NCI-H2171 (cell line): ENCODE measurements at places on chromosomes 5 and 9.

GRCh38 chr5:9157020-9157419 is 388.9 kb downstream of the SEMA5A start:
- DNase-seq: no peak

GRCh38 chr9:124663046-124663961 is 107.8 kb downstream of the NR6A1 start:
- no peak for DNase-seq

DNA sequence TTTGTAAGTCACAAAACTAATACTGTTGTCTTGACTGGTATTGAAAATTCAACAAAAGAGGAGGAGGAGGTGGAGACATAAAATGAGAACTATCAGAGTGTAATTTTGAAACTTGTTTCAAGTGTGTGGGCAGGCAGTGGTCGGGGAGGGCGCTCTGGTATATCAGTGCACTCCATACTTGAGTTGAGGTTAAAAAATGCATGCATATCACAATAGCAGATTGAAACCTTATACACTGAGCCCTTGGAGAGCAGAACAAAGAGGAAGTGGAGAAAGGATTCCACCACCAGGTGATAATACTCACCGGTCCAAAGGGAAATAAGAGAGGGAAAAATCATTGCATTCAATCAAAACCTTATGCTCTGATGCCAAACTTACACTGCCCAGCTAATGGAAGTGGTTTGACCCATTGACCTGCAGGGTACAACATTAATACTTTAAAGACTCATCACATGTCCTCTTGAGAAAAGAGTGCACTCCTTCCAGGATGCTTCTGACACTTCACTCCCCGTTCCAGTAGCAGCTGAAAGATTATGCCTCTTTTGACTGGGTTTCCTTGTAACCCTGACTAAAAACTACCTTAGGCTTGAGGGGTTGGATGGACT is 79.5 kb upstream of the FAM169A start:
- no peak for DNase-seq

- no peak for DNase-seq
Observed at GRCh38 chr9:33510262-33511183, 13.5 kb upstream of the ANKRD18B start.

- DNase-seq: no peak
Observed at GRCh38 chr9:99180199-99180598, 41.5 kb downstream of the ALG2 start.

GRCh38 chr5:143653256-143653655 is 158.7 kb upstream of the HMHB1 start:
- DNase-seq: no peak

GRCh38 chr5:36374266-36374862 is 72.7 kb upstream of the RANBP3L start:
- no peak for DNase-seq

DNA sequence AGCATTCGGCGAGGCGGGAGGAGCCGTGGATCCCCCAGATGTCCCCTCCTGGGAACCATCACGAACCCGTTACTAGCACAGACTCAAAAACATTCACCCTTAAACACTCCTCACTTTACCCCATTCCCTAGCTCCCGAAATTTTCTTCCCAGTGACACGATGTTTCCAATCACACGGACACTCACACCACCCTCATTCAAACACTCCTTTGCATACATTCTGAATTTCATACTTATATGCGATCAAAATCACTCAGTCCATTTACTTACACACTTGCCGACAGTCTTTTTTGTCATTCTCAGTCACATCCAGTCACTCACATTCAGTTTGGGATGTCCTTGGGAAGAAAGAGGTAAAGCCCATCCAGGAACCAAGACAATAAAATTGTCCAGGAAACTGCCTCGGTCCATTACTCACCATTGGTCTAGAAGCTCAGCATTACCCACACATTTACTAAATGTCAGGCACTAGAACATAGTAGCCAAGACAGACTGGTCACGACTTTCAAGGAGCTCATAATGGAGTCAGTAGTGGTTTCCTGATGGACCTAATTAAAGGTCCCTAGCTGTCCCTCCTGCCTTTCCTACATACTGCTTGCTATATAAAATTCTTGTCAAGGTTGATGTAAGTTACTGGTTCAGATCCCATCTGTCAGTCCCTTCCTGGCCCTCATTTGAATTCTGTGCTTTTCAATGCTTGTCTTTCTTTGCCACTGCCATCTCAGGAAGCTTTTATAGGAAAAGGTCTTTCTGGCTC is 574 bp downstream of the SLC35A4 start:
- no peak for DNase-seq

- DNase-seq: no peak
Observed at GRCh38 chr9:38001430-38001829, 67.6 kb downstream of the SHB start.

- no peak for DNase-seq
Observed at GRCh38 chr9:133768859-133769510, 30.8 kb upstream of the SARDH start.

- DNase-seq: no peak
Observed at GRCh38 chr5:174504266-174504726, 220.1 kb upstream of the MSX2 start.

DNA sequence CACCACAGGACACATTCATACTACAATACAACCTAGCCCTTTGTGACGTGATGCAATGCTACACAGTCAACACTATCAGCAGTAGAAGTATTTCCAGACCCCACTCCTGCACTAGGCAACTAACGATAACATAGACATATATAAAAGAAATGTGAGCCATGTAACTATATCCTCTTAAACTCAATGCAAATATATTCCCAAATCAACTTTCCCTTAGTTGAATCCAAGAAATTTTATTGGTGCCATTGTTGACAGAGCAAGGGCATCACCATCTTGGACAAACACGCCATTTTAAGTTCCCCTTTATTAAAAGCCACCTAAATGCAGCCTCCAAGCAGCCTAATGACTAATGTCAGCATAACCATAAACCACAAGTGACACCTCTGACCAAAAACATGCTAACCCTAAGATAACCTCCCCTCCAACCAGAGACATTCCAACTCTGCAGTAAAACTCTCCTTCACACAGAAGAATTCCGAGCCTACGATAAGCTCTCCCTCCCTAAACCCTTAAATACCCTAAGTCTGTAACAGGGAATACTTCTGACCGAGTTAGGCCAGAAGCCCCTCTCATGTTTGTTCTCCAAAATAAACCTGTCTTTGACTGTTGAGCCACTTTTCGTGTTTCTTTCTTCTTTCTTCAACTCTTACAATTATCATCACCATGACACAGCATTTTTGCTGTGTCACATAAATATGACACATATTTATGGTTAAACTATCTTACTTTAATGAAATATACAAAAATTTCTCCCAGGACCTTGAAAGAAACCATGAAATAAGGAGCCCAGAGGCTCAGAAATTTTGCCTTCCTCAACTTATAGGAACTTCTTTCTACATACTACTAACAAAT is 1497.8 kb downstream of the EFNA5 start:
- no peak for DNase-seq

- DNase-seq: no peak
Observed at GRCh38 chr5:72760259-72760658, 56.2 kb upstream of the TNPO1 start.

DNA sequence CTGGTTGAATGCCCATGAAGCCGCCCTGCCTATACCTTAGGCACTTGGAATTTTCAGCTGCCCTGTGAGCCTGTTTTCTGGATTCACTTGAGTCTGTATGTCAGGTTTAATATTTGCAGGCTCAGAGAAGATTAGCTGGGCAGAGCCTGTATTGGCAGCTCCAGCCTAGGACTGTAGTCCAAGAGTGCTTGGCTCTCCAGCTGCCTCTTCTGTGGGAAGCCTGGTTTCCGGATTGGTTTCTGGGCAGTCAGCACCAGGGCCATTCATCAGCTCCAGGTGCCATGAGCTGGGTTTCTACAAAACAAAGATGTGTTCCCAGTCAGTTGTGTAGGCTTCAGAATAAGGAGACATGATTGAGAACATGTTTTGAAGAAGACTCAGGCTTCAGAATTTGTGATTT is 90.1 kb downstream of the ARHGAP26 start:
- no peak for DNase-seq

- no peak for DNase-seq
Observed at GRCh38 chr5:91079037-91079436, 304.1 kb downstream of the ARRDC3 start.

GRCh38 chr9:696332-697323 is 144.9 kb upstream of the DMRT1 start:
- no peak for DNase-seq

GRCh38 chr5:96381526-96381925 is 51.5 kb downstream of the PCSK1 start:
- peak; percentile 13 for DNase-seq

DNA sequence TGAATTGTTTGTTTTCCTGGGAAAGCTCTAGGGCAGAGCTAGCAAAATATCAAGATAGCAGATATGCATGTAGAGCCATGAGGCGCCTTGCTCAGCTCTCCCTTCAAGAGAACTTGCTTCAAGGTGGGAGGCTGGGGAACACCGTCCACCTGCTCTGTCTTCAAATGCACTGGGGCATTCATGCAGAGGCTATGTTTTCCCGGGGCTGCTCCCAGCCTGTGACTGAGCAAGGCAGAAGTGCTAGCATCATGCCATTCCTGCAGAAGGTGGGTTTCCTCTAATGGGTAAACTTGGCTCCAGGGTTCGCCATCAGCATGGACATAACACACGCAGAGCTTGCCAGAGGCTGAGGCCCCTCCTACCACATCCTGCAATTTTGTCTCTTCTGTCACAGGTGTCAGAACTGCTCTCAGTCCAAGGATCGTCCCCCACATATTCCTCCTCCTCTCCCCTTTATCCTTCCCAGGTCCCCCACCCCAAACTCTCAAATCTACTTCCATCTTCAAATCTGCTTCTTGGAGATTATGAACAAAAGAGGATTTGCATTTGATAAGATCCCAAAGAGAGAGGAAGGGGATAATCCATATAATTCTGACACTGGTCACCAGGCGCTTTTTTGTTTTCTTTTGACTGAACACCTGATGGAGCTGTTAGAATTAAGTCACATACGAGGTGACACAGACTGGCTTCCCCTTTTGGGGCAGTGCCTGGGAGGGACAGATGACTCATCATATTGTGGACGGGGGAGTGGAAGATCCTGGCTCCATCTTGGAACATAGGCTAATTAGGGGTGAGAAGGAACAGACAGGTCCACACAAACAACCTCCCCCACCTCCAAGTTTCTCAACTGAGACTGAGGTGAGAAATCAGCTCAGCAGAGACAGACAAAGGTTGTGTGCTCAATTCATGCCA is 85.0 kb upstream of the TAF11L2 start:
- no peak for DNase-seq

- no peak for DNase-seq
Observed at GRCh38 chr5:157860898-157861890, 2.2 kb upstream of the CLINT1 start.

- no peak for DNase-seq
Observed at GRCh38 chr5:145787001-145787400, 48.1 kb downstream of the PRELID2 start.

GRCh38 chr9:82938426-82939218 is 124.3 kb downstream of the RASEF start:
- DNase-seq: no peak

DNA sequence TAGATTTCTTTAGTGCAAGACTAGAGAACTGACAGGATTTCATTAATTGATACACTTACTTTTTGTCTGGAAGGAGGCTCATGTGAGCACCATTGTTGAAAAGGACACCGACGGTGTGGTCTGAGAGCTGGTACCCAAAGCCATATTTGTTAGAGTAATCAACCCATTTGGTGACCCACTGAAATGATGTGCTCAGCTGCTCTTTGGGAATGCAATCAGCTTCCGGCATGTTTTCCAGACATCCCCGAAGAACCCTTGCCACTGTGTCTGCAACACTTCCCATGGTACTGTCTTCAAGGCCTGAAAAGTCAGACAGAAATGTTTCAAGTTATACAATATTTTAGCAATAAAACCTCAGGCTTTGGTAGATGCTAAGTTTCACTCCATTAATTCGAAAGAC is 4.4 kb downstream of the PLK2 start:
- DNase-seq: no peak

DNA sequence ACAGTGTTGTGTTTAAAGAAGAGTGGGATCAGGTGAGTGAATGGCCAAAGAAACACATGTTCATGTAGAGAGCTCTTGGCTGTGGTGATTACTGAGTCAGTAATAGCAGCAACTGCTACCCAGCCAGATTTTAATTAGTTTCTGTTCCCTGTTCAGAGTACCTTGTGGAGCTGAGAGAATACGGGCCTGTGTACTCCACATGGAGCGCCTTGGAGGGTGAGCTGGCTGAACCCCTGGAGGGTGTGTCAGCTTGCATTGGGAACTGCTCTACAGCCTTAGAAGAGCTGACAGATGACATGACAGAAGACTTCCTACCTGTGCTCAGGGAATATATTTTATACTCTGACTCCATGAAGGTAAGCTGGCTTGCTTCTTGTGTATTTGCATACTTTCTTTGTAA is 52.3 kb downstream of the SLC46A2 start:
- no peak for DNase-seq

GRCh38 chr5:41843456-41844370 is 26.5 kb downstream of the OXCT1 start:
- DNase-seq: peak; percentile 63

- no peak for DNase-seq
Observed at GRCh38 chr5:173883347-173883924, 4.7 kb upstream of the CPEB4 start.

DNA sequence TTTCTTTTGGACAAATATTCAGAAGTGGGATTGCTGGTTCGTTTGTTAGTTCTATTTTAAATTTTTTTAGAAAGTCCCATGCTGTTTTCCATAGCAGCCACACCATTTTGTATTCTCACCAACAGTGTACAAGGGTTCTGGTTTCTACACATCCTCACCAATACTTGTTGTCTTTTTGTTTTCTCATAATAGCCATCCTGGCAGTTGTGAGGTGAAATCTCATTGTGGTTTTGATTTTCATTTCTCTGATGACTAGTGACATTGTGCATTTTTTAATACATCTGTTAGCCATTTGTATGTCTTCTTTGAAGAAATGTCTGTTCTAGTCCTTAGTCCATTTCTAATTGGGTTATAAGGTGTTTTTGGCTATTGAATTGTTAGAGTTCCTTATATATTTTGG is 214.3 kb downstream of the ARRDC3 start:
- no peak for DNase-seq

- no peak for DNase-seq
Observed at GRCh38 chr5:93930098-93930497, 188.7 kb upstream of the POU5F2 start.

DNA sequence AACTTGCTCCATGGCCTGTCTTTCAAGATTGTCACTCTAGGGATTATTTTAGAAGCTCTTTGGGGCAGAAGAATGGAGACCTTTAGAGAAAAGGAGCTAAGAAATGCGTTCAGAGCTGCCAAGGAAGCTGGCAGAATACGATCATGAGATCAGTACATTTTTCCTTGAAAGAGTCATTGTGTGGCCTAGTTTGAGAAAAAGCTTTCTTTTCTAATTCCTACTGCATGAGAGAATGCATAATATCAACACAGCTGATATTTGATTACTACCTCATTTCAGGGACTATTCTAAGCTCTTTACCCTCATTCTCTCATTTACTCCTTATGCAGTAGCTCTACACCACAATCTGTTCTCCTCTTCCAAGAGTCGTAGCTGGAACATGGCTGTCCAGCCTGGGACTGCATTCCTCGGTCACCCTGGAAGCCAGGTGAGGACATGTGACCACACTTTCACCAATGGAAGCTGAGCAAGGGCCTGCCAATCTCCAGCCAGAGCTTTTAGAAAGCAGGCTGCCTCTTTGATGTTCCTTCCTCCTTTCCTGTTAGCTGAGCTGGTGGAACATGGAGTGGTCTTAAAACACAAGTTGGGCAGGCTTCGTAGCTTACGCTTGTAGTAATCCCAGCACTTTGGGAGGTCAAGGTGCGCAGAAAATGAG is 99.3 kb upstream of the LHFPL2 start:
- DNase-seq: no peak
